ENCODE measurements at places on chromosomes 12 and 14.
A peak's percentile ranks its signal among the peaks of the same experiment; 100 is the strongest.

DNA sequence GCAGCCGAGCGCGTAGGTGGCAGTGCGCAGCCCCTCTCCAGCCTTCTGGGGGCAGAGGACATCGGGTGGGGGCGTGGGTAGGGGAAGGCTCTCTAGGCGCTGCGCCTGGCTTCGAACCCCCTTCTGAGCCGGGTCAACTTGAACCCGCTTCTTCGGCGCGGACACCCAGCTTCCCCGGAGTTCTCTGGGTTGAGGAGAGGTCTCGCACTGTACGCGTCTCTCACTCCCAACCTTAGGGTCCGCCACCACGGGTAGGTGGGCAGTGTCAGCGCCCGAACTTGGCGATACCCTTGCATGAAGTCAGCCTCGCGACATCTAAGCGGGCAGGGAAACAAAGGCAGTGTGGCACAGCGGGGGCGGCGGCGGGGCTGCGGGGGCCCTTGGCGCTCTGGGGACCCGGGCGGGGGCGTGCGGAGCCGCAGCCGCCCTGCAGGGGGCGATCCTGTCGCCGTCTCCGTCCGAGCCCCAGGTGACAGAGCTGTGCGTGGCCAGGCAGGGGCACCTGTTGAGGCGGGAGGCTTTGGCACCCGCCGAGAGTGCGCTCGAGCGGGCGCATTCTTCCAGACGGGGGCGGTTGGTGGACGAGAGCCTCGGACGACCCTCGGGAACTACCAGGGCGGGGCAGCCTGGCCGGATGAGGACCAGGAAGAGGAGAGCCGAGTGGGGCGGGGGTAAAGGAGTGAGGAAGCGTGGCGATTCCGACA lies 1.1 kb downstream of the GALNT16 start:
- DNase-seq, result no peak

DNA sequence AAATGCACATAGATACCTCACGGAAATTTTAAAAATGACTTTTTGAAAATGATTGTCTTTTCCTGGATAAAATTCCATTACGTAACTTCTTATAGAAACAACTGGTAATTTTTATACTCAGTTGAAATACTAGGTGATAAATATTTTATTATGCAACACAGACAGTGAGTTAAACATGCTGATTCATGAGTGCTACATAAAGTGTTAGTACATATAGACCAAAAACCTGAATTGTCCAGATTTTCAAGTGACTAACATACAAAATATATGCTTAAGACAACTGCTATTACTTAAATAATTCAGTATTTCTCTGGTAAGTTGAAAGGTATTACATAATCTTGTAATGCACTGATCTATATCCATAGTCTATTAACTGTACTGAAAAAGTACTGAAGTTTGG lies 11.9 kb downstream of the PTPRO start:
- DNase-seq, result no peak

GRCh38 chr12:95829395-95829794 lies 29.4 kb upstream of the SNRPF start:
- DNase-seq, result no peak

DNA sequence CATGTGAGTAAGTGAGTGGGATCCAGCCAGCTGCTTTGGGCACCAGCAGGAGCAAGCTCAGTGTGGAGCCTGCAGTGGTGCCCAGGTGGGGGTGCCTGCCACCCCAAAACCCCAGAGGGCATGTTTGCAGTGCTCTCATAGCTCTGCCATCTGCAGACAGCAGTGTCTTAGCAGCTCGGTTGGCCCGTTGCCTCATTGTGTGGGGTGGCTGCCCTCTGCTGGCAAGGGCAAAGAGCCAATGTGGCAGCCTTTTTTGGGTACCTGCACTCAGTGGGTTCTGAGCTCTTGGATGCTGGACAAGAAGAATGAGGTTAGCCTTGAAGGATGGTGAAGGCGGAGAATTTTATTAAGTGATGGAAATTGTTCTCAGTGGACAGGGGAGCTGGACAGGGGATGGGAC lies 52.3 kb downstream of the NEUROD4 start:
- peak; percentile 22 for DNase-seq

DNA sequence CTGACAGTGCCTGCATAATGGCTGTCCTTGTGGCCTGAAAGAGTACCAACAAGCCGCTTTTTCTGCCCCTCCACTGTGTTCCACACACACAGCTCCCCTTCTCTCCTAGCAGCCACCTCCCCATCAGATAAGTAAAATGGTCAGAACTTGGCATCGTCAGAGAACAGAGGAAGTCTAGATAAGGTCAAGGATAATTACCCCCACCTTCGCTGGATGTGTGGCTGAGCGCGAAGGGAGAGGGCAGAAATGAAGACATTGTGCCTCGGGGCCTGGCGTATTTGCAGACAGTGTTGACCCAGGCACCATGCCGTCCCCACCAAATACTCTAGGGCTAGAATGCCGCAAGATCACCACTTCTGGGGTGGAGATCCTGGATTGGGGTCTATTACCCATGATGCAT lies 30.6 kb downstream of the FBXO21 start:
- DNase-seq, result no peak

- no peak for DNase-seq
These were observed 17.2 kb downstream of the TRPV4 start for GRCh38 chr12:109815757-109816617.

DNA sequence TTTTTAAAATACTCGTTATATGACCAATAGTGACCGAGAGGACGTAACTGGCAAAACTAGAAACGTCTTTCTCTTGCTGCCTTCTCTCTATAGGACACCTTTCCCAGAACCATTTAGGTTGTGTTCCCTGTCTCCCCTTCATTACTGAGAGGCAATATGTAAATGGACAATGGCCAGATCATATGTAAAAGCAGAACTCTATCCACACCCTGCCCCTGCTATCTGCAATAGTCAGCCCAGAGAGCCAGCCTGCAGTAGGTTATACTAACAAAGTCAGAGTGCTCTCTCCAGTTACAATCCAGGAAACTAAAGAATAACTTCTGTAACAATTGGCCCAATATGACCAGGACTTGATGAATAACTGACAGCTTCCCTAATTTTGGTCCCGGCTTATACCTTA lies 216.8 kb downstream of the ANO6 start:
- DNase-seq, result no peak

- no peak for DNase-seq
These were observed 2.8 kb upstream of the ARID2 start for GRCh38 chr12:45726603-45727300.

DNA sequence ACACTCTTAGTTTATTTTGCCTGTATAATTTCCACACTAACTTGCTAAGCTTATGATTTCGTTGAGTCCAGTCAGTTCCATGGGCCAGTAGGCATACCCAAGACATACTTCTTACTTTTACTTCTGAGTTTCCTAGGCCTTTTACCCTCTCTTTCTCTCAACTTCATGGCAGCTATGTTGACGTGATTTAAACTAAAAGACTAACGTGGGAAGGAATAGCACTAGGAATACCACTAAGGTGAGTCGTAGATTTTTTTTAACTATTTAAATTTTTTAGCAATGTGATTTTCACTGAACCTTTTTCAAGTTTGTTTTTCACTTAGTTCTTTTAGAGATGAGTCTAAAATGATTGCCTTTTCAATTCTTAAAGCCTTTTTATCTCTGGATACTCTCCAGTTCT lies 793.5 kb upstream of the NOVA1 start:
- DNase-seq, result no peak

GRCh38 chr14:104677512-104678332 lies 11.7 kb upstream of the INF2 start:
- peak; percentile 45 for DNase-seq

- no peak for DNase-seq
These were observed 2.3 kb upstream of the CLBA1 start for GRCh38 chr14:104983231-104983721.

- DNase-seq, result no peak
These were observed 68.5 kb downstream of the PPFIBP1 start for GRCh38 chr12:27592548-27592947.

DNA sequence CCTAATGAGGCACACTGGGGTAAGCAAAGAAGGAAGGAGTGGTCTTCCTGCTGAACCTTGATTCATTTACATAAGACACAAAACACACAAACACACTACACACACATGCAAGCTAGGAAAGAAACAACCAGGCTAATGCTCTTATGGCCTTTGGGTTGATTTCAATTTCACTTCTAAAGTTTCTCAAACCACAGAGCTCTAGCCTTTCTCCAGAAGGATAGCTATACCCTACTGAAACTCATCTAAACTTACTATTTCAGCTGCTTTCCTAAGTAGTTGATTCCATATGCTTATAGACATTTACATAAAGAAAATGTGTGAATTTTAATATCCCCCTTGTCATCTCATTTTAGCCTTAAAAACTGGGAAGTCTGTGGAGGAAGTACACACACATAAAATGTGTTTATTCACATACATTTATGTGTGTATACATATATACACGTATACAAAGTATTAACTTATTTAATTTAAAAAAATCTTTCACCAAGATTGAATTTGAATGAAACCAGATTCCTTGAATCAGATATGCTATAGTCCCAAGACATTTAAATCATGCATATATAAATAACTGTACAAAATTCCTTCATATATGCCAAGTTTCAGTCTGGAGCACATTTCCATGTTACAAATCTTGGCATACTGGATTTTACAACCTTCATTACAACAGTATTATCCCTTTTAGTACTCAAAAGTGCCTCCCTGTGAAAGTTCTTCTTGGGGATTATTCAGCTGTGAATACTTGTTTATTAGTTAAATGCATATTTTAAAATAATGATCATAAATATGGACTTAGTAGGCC lies 231.8 kb upstream of the NPAS3 start:
- no peak for DNase-seq

All from stimulated activated CD8-positive, alpha-beta memory T cell treated with anti-CD3 and anti-CD28 coated beads, Interleukin-4, amount 100 ng/mL, for 1 hour (primary cell).